ENCODE measurements at places on chromosomes 16 and 17.
A peak's percentile ranks its signal among the peaks of the same experiment; 100 is the strongest.

DNA sequence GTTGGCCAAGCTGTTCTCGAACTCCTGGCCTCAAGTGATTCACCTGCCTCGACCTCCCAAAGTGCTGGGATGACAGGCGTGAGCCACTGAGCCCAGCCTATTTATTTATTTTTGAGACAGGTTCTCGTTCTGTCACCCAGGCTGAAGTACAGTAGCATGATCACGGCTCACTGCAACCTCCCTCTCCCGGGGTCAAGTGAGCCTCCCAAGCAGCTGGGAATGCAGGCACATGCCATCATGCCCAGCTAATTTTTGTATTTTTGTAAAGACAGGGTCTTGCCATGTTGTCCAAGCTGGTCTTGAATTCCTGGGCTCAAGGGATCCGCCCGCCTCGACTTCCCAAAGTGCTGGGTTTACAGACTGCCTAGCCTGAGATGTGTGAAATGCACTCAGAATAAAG is 10.2 kb upstream of the SEC14L1 start:
- DNase-seq: no peak

DNA sequence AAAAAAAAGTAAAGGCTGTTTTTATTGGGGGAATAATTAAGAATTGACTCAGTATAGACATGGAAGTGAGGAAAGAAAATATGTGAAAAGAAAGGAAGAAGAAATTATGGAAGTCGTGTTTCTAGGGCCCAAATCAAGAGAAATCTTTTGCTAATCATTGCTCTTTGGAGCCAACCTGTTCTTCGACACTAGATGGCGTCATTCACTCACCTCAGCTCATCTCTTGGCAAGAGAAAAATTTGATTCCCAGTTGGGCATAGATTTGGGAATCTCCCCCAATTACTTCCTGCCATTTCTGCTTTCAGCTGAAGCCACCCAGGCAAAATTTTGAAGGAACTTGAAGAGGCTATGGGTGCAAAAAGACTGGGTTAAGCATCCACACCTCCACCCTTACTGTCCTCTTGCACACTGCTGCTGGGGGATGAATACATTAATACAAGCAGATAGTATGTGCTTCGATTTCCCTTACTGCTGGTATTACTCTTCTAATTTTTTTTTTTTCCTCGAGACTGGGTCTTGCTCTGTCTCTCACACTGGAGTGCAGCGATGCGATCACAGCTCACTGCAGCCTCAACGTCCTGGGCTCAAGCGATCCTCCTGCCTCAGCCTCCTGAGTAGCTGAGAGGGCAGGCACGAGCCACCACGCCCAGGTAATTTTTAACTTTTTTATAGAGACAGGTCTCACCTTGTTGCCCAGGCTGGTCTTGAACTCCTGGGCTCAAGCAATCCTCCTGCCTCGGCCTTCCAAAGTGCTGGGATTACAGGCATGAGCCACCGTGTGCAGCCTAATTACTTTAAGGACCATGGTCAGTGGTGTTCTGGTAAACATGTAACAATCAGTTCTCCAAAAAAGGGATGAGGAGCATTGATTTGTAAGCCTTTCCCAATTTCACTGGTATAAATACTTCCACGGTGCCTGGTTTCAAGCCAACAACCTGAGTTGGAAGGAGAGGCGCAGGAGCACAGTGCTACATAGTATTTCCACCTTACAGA is 13.5 kb downstream of the PSMD7 start:
- peak; percentile 34 for DNase-seq

DNA sequence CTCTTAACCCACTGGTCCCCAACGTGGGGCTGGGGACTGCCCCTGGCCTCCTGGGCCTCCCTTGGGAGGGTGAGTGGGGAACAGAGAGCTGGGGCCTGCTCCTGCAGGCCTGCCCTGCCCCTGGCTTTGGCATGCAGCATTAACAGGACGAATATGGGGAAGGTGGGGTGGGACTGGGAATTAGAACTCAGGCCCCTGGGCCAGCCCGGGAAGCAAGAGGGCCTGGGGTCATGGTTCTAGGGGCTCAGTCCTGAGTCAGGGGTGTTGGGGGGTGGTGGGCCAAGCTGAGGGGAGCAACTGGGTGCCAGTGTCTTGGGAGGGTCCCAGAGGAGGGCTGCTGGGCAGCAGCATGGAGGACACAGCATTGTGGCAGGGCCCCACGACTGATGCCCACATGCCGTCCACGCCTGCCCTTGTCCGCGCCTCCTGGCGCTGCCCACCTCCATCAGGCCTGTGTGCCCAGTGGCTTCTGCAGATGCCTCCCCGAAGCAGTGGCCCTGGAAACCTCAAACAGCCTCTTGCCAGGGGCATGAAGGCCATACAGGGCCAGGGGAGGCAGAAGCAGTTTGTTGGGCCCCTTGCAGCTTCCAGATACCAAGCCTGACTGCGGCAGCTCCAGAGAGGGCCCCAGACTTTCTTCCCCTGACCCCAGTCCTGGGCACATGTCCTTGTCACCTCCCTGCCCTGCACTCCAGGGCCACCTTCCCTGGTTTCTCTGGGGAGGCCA is 4.8 kb downstream of the MAP2K3 start:
- DNase-seq: no peak

GRCh38 chr17:66915792-66916191 is 48.7 kb upstream of the CACNG4 start:
- no peak for DNase-seq

- DNase-seq: no peak
These were observed 447.6 kb upstream of the CA10 start for GRCh38 chr17:52606098-52606497.

DNA sequence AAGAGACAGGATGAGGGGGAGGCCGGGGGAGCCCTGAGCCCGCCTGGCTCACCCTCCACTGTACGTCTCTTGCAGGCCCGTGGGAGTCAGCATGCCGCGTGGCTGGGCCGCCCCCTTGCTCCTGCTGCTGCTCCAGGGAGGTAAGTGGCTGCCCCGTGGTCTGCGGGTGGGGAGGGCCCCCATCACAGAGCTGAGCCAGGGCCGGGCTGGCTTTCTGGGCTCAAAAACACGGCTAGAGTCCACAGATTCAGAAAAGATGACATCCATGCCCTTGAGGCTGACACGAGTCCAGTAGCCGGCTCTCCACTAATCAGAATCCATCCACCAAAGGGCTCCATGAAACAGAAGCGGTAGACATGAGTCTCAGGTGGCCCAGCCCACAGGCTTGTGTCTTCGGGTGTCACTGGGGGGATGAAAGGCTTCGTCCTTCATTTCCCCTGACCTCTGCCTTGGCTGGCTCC is 28.0 kb downstream of the IL21R start:
- DNase-seq: no peak

GRCh38 chr17:5947701-5948180 is 122.4 kb upstream of the WSCD1 start:
- no peak for DNase-seq

DNA sequence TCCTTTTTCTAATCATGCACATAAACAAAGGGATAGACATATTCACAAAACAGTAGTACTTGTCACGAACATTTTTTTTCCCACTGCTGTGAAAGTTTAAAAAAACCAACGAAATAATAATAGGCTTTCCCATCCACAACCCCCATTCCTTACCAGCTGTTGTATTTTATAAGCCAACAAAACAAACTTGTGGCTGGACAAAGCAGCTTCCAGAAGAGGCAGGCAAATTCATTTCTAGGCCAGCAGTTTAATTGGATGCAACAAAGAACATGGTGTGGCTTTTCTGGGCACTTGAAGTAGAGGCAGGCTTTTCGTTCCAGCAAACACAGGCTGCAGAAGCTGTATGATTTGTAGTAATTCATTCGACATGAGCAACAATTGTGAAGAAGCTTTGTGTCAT is 56.0 kb upstream of the FAM20A start:
- DNase-seq: no peak

DNA sequence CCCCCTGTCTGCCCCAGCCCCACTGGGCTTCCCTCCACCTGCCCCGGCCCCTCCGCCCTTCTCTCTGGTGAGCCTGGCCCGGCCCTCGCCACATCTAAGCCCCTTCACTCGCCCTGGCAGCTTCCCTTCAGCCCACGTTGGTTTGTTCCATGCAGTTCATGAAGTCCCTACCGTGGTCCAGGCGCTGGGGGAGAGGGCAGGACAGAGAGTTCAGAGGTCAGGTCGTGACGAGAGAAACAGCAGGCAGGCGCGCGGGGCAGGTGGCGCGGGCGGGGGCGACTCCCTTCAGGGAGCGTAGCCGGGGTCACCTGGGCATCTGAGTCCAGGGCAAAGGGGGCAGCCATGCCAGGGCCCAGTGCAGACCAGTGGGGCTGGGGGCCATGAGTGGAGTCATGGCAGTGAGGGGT is 8.9 kb upstream of the TEDC2 start:
- no peak for DNase-seq

DNA sequence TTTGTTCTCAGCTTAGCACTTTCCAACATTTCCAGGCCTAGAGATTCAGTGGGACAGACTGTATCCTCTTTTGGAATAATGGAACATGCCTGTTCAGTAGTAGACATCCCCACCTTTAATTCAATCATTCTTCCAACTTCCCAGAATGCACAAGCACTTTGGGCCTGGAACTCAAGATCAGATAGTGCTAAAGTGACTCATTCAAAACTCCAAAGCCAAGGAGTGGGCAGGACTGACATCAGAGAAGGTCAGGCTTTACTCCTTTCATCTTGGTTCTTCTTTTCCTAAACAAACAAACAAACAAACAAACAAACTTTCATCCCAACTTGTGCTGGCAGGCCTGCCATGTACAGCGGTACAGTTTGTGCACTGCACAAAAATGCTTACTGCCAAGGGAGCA is 172.0 kb downstream of the AXIN2 start:
- DNase-seq: no peak

- no peak for DNase-seq
These were observed 51.5 kb downstream of the CPPED1 start for GRCh38 chr16:12752159-12752558.

- DNase-seq: no peak
These were observed 6.1 kb upstream of the STH start for GRCh38 chr17:45992904-45993303.

- DNase-seq: no peak
These were observed 10.0 kb upstream of the NOS2 start for GRCh38 chr17:27810211-27810901.

- no peak for DNase-seq
These were observed 165.1 kb downstream of the CHD9 start for GRCh38 chr16:53219795-53220454.

DNA sequence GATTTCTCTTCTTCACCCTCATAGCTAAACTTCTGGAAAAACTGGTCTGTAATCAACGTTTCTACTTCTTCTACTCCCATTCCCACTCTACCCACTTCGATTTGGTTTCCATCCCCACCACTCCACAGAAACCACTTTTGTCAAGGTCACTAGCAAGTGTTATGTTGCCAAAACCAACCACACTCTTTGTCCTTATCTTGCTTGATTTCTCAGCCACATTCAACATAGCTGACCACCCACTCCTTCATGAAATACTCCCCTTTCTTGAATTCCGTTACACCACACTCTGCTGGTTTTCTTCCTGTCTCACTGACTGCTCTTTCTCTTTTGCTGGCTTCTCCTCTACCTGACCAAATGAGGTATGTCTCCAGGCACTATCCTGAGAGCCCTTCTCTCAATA is 11.9 kb downstream of the IKZF3 start:
- DNase-seq: no peak

DNA sequence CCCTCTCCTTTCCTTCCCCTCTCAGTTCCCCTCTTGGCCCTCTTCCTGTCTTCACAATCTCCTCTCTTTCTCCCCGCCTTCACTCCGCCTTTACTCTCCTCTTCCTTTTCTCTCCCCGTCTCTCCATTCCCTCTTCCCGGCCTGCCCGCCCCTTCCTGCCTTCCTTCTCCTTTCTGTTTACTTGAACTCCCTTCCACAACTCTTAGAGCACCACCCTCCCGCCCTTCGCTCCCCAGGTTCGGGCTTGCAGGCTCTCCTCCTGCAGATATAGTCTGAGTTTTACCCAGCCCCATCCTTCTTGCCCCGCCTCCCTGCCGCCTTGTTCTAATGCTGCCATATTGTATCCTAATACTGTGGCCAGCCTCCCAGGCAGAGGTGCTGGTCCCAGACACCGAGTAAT is 201.5 kb upstream of the N4BP1 start:
- DNase-seq: no peak

- DNase-seq: no peak
These were observed 701 bp downstream of the PIPOX start for GRCh38 chr17:29043539-29044145.

DNA sequence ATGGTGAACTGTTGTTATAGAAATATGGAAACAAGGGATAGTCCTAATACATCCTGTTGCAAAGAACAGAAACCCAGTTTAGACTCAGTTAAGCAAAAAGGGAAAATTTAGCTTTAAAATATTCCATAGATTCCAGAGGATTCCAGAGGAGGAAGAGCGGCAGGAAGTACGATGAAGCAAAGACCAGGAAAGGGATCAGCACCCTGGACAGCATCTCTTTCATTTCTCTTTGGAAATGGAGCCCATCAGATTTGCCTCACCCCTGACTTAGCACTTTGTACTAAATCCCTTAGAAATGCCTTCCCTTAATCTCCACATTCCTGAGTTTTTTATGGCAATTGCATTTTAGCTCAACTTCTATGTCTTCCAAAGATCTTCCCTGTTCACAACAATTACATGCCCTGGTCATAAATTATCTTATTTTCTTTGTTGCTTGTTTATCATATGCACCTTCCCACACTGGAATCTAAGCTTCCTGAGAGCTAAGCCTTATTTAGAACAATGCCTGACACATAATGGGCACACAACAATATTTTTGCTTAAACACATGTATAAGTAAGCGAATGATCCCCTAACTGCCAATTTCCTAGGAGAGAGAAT is 150.0 kb upstream of the RBFOX1 start:
- DNase-seq: no peak

DNA sequence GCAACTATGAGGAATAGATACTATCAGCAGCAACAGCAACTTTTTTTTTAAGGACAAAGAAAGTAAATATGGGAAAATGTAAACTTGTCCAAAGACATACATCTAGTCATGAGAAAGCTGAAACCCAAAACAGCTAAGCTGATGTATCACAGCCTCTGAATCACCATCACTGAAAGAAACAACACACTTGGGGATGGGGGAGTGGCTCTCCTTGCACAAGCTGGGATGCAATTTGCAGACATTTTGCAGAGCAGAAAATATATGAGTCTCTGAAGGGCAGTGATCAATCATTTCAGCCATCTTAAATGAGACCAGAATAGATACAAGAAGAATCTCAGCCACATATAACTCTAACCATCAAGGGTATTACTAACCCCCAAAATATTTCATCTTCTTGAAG is 79.1 kb downstream of the GRIN2A start:
- DNase-seq: no peak

DNA sequence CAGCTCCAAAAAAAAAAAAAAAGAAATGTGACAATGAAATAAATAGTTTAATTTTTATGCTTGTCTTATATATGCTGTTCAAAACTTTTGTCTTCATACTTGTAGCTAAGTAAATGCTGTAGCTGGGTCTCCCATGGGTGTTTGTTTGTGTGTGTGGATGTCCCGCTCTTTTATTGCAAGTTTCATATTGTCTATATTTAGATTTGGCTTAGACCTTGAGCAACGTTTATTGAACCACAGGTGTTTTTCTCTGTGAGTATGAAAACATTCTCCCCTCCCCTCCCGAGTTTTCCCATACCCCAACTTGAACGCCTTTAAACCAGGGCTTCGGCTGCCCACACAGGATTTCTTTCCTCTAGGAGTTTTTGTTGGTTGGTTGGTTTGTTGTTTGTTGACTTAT is 45.2 kb downstream of the MFSD11 start:
- no peak for DNase-seq
